ENCODE measurements at places on chromosomes 12 and 14. TPM values are rescaled to one million over a fixed set of nuclear protein-coding genes. Genes with fewer than 3 reads are reported as not detected.

The CYP27B1 gene
- 0.97 TPM for total RNA-seq

The PROX2 gene
- total RNA-seq: under 0.01 TPM

The ACSS3 gene
- 26.8 TPM for total RNA-seq

The HCAR1 gene
- total RNA-seq: 0.43 TPM

The VTI1B gene
- 45.1 TPM for total RNA-seq

The GPRC5D gene
- not detected for total RNA-seq

The CLEC9A gene
- total RNA-seq: not detected

The RNASE7 gene
- total RNA-seq: not detected

The RND1 gene
- not detected for total RNA-seq

The HRK gene
- not detected for total RNA-seq

The ANKRD33 gene
- total RNA-seq: not detected

The DTX1 gene
- total RNA-seq: not detected

The HOTAIR gene
- 3.2 TPM for total RNA-seq

The PLEKHA5 gene
- 37.1 TPM for total RNA-seq

The KRT73 gene
- total RNA-seq: not detected

The BIN2 gene
- not detected for total RNA-seq

The NOC4L gene
- total RNA-seq: 12.1 TPM

DNA sequence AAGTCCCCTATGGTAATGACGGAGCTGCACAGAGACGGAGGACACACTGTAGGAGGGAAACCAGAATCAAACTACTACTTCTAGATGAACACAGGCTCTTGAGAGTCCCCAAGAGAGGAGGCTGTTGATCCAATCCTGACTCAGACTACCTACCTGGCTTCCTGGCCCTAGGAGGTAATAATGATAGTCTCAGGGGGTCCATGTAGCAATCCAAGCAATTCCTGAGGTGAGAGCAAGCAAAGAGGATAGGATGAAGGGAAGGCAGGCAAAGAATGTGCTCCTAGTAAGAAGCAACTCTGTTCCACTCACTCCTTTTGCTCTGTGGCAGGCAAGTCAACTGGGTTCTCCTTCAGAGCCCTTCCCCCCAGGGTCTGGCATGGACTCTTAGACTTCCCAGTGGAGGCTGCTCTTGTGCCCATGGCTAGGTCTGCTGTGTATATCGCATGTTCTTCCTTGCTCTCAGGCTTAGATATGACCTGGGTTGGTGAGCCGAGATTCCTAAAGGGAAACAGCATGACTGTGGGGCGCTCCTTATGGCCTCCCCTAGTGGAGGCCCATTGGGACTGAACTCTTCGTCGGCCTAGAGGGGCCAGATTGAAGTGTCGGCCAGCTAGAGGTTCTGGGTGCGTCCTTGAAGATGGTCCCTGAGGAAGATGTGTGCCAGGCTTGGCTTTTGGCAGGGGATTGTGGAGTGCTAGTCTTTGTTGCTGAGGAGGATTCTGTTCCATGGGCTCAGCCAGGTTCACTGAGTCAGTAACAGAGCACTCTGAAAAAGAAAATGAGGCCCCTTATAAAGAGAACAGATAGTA lies 2.1 kb downstream of the TINF2 start:
- DNase-seq: no peak

DNA sequence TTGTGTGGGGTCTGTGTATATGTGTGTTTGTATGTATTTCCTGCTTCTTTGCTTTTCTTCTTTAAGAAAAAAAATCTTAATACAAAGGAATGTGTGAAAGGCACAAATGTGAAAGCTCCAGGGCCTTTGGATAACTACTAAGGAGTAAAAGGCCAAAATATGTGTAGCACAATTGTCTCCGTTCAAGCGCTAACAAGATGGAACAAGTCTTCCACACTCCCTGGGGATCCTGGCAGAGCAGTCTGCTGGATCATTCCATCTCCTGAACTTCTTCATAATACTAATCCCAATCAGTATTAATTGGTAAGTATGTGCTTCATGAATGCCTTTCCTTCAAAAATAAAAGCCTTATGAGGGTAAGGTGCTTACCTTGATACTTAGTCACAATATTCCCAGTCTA lies 462.5 kb upstream of the TBX3 start:
- DNase-seq: no peak

GRCh38 chr12:50581226-50582184 lies 76.7 kb downstream of the DIP2B start:
- peak; percentile 36 for DNase-seq

DNA sequence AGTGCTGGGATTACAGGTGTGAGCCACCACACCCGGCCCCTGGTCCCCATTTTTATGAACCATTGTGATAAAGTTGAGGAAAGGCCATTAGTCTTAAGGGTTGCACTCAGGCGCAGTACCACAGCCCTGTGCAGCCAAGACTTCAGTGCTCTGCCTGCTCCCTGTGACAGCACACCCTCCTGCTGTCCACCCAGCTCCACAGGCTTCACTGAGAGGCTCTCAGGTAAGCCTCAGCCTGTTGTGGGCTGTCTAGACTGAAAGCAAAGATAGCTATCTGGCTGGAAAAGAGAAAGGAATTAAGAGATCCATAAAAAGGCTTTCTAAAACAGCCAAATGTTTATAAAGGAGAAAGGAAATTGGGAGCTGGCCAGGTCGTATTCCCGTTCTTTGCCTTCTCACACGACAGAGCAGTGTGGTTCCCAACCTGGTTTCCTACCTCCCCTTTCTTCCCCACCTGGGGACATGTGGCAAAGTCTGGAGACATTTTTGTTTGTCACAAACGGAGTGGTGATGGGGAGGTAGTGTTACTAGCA lies 19.1 kb upstream of the DNM1L start:
- peak; percentile 72 for DNase-seq

- no peak for DNase-seq
Measured at GRCh38 chr12:100359822-100360221, 2.9 kb downstream of the SLC17A8 start.

DNA sequence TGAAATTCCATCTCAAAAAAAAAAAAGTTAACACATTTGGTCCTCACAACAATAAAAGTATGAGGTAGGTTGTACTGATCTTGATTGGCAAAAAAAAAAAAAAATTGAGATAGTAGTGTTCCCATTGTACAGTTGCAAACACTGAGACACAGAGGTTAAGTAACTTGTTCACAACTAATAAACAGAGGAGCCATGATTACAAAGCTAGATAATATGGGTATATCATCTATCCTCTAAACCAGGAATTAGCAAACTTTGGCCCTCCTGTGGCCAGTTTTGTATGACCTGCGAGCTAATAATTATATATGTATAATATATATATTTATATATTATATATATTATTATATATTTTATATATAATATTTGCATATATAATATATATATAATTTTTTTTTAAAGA lies 2.3 kb upstream of the PSME1 start:
- no peak for DNase-seq

- no peak for DNase-seq
Measured at GRCh38 chr14:37623426-37623951, 28.1 kb downstream of the TTC6 start.

DNA sequence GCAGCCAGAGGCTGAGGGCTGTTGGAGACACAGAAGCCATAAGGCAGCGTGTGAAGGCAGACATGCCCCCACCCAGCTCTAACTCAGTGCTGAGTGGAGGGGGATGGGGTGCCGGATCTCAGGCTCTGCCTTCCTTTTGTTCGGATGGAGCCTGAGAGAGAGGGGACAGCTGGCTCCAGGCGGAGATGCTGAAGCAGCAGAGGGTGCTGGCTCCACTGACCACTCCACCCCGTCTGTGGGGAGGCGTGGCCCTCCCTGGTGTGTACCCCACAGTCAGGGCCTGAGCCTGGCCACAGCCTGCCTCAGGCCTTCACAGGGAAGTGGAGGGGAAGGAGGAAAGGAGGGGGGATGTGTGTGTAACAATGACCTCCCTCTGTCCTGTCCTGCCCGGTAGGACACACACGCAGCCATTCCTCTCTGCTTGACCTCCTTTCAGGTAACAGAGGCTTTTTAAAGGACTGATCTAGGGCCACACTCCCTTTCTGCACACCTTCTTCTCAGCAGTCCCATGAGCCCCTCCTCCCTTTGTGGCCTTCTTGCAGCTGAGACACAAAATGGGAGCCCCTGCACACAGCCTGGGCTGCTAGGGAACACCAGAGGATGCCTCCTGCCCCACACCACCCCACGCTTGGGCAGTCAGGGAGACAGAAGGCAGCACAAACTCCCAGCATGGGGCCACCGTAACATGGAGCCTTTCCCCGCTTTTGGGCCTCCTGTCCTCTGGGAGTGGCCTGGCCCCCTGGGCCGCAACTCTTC lies 9.6 kb upstream of the ENDOU start:
- DNase-seq: no peak

GRCh38 chr12:104624529-104624928 lies 167.8 kb downstream of the CHST11 start:
- no peak for DNase-seq

DNA sequence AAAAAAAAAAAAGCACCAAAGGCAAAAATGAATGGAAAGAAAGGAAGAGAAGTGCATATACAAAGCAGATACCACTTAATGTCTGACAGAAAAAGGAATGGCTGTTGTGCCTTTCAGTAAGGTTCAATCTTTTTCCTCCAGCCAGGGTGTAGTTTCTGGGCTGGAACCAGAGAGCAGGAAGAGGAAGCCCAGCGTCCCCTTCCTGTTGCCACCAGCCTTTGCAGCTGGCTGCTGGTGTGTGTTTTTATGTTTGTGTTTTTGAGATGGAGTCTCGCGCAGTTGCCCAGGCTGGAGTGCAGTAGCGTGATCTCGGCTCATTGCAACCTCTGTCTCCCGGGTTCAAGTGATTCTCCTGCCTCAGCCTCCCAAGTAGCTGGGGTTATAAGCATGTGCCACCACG lies 64.6 kb upstream of the LTA4H start:
- DNase-seq: no peak

GRCh38 chr12:114976959-114977358 lies 293.0 kb upstream of the TBX3 start:
- DNase-seq: peak; percentile 82

DNA sequence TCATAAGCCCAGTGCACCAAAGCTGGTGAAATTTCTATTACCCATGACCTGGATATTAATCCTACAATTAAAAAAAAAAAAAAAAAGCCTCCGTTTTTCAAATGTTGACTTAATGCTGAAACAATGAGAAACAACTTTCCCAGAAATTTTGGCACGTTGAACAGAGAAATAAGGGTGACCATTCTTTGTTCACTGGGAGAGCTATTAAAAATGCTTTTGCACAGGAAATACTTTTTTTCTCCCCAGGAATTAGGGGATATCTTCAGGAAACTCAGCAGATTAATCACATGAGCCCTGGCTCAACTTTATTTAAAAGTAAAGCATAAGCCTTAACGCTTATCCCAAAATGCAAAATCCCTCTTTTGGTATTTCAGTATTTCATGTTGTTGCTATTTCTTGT lies 54.8 kb upstream of the FLRT2 start:
- peak; percentile 35 for DNase-seq

GRCh38 chr14:94754391-94754942 lies 15.4 kb downstream of the GSC start:
- DNase-seq: no peak

GRCh38 chr14:57470909-57471308 lies 22.7 kb downstream of the CCDC198 start:
- DNase-seq: no peak

- DNase-seq: no peak
Measured at GRCh38 chr14:28773176-28773575, 6.6 kb downstream of the FOXG1 start.

DNA sequence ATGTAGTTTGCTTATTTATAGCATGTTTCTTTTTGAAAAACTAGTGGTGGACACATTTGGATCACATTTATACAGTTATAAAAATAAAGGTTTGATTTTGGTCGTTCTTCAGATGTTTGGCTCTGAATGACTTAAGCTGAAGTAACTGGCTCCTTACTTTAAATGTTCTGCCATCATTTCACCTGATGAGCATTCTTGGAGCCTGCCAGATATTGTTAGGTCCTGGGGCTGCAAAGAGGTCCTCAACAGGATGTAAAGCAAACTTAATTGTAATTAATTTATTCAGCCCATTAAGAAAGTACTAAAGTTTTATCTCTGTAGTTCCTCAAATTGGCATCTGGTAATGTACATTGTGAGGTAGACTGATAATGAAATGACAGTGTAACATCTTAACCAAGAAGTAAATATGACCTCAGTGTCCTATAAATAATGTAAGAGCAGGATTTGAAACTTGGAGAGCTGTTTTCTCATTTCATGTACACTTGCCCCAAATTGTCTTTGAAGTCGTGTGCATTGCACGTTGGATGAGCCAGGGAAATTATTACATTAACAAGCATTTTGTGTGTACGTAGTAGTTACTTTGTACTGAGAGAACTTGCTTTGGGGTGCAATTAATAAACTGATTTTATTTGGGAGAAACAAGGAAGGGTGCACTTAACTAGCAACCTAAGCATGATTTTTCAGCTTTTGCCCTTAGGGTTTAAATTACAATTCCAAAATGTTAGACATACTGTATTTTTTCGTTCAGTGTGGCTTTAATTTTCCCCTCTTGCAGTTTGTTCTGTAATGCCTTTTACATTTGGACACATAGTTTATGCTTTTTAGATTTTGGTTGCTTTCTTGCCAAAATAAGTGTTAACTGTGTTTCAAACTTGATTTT lies 7.5 kb downstream of the EIF5 start:
- DNase-seq: no peak

- DNase-seq: no peak
Measured at GRCh38 chr12:2372178-2372577, 319.4 kb downstream of the CACNA1C start.

- peak; percentile 21 for DNase-seq
Measured at GRCh38 chr12:87952850-87953249, 76.4 kb downstream of the C12orf50 start.

DNA sequence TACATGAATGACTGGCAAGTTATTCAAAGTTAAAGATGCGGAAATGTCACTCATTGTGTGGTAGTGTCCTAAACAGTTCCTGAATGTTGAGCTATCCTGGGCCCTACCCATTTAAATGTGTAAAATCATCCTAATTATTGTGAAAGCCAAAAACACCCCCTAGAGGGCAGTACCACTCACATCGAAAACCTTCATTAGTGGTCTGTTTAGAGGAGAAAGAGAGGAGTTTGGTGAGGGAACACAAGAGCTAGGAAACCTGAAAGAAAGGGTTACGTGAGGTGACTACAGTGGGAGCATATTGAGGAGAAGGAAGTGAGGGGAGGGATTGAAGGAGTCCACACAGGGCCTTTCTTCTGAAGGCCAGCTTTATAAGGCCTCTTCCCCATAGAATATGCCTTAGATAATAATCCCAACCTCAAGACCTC lies 2.5 kb upstream of the TEP1 start:
- DNase-seq: peak; percentile 61

- DNase-seq: no peak
Measured at GRCh38 chr12:2606186-2606910, 188.4 kb upstream of the FKBP4 start.

GRCh38 chr14:93533842-93534241 lies 103.1 kb downstream of the UNC79 start:
- no peak for DNase-seq

GRCh38 chr14:104342435-104343293 lies 204.3 kb downstream of the KIF26A start:
- no peak for DNase-seq
